HCT116 (cell line): ENCODE measurements at places on chromosomes 16 and 17.
A peak's percentile ranks its signal among the peaks of the same experiment; 100 is the strongest.

DNA sequence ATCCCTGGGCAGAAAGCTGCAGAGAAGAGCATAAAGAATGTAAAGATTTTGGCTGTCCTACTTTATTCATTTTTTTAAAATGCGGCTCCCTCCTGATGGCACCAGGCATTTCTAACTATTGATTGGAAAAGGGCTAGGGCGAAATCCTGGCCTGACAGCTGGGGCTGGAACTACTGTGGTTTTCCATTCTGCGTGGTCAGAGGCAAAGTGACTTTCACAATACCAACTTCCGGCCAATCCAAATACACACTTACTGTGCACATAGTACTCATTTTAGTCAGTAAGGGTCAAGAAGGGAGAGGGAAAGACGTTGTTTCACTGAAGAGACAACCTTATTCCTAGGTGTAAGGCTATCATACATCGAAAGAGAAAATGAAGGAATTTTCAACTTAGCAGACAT, 113.8 kb upstream of the PMFBP1 start:
- no peak for DNase-seq

- no peak for DNase-seq
Observed at GRCh38 chr16:12468552-12468951, 335.1 kb downstream of the CPPED1 start.

GRCh38 chr17:28763804-28764266, 20.0 kb downstream of the TRAF4 start:
- DNase-seq: peak; percentile 53

- no peak for DNase-seq
Observed at GRCh38 chr17:39653662-39654331, 11.4 kb upstream of the TCAP start.

DNA sequence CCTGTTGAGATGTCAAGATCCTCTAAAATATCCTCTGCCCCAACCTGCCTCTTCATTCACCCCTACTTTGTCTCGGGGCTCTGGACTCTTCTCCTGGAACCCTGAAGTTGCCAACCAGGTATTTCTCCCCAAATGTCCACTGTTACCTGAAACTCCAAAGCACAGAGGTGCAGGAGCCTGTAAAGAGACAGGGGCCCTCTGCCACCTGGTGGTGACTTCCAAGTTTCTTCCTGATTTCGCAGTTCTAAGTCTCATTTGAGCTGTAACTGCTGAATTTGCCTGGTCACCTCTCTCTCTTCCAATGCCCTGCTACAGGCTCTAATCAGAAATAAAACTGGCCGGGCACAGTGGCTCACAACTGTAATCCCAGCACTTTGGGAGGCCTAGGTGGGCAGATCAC, 77.1 kb upstream of the RCVRN start:
- peak; percentile 27 for DNase-seq

- no peak for DNase-seq
Observed at GRCh38 chr16:87963400-87963799, 12.2 kb downstream of the BANP start.

GRCh38 chr17:77798031-77798430, 160.5 kb upstream of the TNRC6C start:
- no peak for DNase-seq

DNA sequence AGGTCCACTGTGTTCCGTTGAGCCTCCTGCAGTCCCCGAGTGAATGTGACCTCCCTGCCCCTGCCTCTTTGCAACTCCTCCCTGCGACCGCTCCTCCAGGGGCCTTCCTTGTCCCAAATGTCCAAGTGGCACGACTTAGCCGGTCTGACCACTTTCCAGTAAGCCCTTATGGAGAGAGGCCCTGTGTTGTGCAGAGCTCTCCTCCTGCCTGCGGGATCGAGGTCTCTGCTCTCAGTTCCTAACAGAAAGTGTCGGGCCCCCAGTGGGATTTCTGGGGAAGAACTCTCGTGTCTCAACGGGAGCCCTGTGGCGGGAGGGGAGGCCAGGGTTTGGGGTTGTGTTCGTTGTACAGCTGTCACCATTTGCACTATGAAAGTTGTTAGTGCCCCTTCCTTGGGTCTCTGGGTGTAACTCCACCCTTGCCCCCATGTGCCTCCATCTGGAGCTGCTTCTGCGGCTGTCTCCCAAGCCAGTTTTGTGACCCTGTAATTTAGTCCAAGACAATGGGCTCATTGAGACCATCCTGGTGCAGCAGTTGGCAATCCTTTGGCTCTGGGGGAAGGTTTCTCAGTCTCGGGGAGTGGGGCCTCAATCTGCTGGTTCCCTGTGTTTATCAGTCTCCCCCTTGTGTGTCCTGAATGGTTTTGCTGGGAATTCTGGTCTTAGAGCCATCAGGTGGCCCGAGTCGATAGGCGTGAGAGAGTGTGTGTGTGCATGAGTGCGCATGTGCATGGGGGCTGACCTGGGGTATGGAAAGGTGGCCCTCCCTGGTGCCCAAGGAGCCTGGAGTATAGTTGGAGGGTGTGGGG, 234.5 kb downstream of the SEC14L1 start:
- no peak for DNase-seq

GRCh38 chr17:71625330-71625729, 495.5 kb upstream of the SOX9 start:
- DNase-seq: no peak

- no peak for DNase-seq
Observed at GRCh38 chr17:40307001-40307730, 1.8 kb upstream of the RARA start.

- no peak for DNase-seq
Observed at GRCh38 chr17:420479-421175, 68.0 kb upstream of the RPH3AL start.

GRCh38 chr17:66415366-66416206, 113.2 kb downstream of the PRKCA start:
- DNase-seq: no peak

DNA sequence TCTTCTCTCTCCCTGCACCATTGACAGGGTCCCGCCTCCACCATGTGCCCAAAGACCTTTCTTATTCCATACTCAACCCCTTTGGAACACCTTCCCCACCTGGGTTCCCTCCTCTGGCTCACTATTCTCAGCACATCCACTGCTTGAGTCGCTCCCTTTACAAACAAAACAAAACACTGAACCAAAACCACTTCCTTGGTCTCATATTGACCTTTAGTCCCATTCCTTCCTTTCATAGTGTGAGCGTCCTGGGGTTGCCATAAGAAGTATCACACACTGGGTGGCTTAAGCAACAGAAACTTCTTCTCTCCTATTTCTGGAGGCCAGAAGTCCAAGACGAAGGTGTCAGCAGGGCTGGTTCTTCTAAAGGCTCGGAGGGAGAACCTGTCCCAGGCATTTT, 6.1 kb upstream of the TNRC6C start:
- no peak for DNase-seq

GRCh38 chr17:67982034-67982640, 14.1 kb downstream of the C17orf58 start:
- DNase-seq: no peak

DNA sequence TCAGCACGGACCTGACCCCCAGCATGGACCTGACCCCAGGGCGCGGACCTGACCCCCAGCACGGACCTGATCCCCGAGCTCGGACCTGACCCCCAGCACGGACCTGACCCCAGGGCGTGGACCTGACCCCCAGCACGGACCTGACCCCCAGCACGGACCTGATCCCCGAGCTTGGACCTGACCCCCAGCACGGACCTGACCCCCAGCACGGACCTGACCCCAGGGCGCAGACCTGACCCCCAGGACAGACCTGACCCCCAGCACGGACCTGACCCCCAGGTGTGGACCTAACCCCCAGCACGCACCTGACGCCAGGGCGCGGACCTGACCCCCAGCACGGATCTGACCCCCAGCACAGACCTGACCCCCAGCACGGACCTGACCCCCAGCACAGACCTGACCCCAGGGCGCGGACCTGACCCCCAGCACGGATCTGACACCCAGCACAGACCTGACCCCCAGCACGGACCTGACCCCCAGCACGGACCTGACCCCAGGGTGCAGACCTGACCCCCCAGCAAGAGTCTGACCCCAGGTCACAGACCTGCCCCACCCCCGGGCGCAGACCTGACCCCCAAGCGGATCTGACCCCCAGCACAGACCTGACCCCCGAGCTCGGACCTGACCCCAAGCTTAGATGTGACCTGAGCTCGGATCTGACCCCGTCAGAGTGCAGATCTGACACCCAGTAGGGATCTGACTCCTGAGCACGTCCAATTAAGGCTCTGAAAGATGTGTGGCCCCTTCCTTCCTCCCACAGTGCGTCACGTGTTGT, 98.7 kb downstream of the C16orf95 start:
- no peak for DNase-seq

DNA sequence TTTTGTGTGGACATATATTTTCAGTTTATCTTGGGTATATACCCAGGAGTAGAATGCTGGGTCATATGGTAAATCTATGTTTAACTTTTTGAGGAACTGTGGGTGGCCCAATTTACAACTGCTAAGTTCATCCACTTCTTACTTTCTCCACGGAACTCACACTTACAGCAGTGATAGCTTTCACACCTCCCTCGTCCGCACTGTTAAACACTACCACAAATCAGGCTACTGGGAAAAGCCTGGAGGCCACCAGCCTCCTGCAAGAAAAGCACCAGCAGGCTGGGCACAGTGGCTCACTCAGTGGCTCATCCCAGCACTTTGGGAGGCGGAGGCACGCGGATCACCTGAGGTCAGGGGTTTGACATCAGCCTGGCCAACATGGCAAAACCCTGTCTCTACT, 14.7 kb upstream of the ZG16 start:
- no peak for DNase-seq

DNA sequence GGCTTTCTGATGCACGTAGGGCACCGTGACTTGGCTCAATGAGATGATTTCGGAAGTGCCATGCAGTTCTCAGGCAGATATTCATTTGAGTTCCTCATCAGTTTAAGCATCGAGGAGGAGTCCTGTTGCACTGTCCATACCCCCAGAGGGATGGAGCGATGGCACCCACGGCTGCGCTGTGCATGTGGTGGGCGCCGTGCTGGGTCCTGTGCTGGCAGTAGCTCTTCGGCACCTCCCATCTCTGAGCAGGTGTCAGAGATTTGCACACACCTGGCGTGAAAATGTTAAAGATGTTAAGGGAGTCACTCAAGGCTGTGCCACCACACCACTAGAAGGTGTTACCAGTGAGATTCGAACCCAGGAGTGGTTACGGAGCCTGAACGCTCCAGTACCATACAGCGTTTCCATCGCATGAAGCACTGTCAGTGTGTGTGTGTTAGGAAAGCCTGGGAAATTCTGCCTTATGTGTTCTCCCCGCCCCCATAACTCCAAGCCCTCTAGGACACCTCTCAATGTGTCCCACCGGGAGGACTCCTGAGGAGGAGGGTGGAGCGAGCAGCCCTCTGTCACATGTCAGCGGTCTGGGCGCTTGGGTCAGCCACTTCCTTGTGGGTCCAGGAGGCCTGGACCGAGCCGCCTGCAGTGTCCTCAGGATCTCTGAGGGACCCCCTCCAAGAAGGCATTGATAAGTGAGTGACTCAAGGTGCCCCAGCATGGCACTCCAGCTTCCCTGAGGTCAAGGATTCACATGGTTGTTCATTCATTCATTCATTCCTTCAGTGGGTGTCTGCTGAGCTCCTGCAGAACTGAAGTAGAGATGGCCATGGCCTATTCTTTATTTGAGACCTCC, 3.8 kb downstream of the MRC2 start:
- no peak for DNase-seq

- no peak for DNase-seq
Observed at GRCh38 chr16:24955975-24956731, 59.0 kb downstream of the ARHGAP17 start.

GRCh38 chr17:45334231-45334630, 17.4 kb upstream of the MAP3K14 start:
- no peak for DNase-seq

- peak; percentile 36 for DNase-seq
Observed at GRCh38 chr16:24309258-24310142, 53.4 kb downstream of the CACNG3 start.

- peak; percentile 54 for DNase-seq
Observed at GRCh38 chr16:66478733-66479511, 51.8 kb downstream of the BEAN1 start.

GRCh38 chr17:82231312-82231561, 2.4 kb downstream of the SLC16A3 start:
- no peak for DNase-seq

GRCh38 chr17:27533874-27534815, 77.9 kb downstream of the KSR1 start:
- no peak for DNase-seq

- no peak for DNase-seq
Observed at GRCh38 chr17:56824503-56824902, 9.2 kb downstream of the C17orf67 start.

DNA sequence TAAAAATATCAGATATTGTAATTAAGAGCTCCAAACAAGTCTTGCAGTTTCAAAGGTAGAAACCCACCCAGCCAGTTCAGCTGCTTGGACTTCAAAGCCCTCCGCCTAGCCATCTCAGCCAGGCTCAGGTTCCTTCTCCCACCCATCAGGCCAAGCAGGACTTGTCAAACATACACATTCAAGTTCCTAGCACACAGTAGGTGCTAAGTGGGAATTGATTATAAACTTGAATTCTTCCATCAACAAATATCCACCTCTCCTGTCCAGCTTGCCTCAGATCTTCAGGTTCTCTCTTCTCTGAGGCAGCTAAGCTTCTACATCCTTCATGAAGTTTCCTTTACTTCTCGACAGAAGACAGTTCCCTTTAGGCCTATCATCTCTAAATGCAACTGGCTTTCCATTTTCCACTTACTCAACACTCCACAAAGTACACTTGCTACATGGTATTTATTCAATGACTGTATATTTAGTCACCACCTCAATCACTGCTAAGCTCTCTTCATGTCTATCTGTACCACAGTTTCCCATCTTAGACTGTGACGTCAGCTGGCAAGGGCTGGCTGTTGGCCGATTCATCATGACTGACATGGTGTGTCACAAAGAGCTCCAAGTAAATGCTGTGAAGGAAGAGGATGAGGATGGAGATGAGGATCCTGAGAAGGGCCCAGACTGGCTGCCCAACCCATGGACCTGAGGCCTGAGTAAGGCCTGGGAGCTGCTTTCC, 13.3 kb upstream of the COG7 start:
- no peak for DNase-seq
